ENCODE measurements at places on chromosomes 5 and 9.

DNA sequence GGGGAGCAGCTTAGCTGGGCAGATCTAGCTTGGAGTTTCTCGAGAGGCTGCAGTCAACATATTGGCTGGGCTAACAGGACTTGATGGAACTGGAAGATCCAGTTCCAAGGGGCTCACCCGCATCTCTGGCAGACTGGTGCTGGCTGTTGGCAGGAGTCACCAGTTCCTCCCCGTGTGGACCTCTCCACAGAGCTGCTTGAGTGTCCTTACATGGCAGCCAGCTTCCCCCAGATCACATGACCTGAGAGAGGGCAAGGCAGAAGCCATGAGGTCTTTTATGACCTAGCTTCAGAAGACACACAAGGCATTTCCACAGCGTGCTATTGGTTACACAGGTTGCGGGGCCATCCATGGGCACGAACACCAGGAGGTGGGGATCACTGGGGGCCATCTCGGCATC, 26.4 kb upstream of the RXRA start:
- no peak for DNase-seq

DNA sequence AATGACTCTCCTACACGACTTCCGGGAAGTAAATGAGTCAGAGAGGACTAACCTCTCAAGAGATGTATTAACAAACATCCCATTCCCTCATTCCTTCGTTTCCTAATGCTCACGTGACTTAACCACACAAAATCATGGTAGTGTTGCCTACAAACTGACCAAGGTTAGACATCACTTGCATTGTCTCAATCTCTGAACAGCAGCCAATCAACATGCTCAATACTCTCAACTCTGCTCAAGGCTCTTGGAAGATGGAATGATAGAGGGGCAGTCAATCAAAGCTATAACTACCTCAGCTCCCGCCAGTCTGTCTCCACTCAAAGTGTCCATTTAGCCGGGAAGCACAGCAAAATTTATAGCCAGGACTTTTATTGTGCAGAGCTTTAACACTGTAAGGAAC, 143.8 kb upstream of the PIK3R1 start:
- DNase-seq, result no peak

DNA sequence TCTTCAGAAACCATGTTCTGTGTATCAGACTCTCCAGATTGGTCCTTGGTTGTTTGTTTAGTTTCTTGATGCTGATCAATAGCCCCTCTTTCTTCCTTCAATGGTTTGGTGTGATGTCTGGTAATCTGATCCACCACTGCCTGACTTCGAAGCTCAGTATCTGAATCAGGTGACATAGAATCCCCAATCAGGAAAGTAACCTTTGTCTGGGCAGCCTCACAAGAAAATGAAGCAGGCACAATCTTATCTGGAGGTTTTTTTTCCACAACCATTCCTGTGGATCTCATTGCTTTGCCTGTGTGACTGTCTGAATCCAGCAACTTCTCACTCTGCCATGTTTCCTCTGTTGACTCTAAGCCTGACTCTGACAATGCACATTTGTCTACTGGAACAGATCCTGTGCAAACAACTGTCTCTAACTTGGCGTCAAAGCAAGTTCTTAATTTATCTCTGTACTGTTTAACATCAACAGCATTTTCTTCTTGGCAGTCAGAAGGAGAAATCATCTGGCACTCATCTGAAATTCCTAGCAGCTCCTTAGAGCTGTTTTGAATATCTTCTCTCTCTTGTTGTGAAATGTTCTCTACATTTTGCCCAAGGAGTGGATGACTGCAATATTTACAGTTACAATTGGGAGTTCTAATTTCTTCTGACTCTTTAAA, 37.1 kb upstream of the RAPGEF6 start:
- DNase-seq, result no peak

- no peak for DNase-seq
Measured at GRCh38 chr9:4242239-4242638, 57.6 kb downstream of the GLIS3 start.

DNA sequence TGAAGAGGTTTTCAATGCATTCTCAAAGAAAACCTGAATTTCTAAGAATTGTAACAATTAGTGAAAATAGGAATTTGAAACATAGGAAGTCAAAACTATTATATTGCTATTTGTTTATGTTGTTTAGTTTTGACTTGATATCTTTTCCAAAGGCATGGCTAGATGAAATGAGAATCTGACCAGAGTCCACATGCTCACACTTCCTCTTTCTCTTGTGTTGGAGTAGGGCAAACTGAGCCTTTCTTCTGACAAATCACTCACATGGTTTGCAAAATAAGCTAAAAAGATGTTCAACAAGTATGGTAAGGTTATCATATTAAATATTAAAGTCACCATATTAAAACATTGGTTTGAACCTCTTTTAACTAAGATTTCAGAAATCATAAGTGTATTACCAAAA, 512.6 kb downstream of the ISL1 start:
- no peak for DNase-seq

DNA sequence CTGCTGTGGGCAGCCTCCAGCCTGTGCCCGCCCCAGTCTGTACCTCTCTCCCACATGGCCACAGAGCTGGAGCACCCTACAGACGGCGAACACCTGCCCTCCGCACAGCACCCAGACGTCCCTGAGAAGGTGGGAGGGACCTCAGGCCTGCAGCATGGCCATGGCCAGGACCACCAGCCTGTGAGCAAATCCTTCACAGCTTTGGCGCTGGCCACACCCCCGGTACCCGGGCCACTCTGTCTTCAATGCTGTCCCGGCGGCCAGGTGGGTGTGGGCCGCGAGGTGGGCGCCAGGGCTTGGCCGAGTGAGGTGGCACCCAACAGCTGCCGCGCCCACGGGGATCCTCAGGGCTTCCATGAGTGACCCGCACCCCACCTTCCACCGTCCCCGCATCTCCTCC, 18.7 kb downstream of the NOTCH1 start:
- DNase-seq, result no peak

- no peak for DNase-seq
Measured at GRCh38 chr9:124947727-124948391, 7.0 kb upstream of the GOLGA1 start.

GRCh38 chr9:113682297-113682771, 193.8 kb upstream of the ZNF618 start:
- peak; percentile 59 for DNase-seq

DNA sequence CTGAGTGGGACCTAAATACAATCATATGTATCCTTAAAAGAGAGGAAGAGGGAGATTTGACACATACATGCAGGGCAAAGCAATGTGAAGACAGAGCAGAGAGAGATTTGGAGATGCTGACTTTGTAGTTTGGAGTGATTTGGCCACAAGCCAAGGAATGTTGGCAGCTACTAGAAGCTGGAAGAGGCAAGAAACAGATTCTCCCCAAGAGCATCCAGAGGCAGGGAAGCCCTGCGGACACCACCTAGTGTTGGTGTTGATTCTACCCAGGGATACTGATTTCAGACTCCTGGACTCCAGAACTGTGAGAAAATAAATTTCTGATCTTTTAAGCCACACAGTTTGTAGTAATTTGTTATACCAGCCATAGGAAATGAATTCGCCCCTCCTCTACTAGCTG, 64.9 kb upstream of the OSMR start:
- no peak for DNase-seq

DNA sequence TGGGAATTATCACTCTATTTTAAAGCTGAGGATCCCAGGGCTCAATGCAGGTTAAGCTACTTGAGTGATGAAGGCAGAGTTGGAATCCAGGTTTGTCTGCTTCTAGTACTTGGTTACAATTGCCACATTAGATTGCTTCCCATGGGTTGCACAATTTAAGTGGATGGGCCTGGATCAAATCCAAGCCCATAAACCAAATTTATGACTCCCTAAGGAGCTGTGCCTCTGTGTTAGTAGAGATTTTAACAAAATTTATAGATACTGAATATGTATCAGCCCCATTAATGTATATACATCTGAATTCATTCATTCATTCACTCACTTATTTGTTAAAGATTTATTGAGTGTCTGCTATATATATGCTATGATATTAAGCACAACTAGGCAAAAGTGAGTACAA, 332.3 kb upstream of the KLF9 start:
- DNase-seq, result no peak

DNA sequence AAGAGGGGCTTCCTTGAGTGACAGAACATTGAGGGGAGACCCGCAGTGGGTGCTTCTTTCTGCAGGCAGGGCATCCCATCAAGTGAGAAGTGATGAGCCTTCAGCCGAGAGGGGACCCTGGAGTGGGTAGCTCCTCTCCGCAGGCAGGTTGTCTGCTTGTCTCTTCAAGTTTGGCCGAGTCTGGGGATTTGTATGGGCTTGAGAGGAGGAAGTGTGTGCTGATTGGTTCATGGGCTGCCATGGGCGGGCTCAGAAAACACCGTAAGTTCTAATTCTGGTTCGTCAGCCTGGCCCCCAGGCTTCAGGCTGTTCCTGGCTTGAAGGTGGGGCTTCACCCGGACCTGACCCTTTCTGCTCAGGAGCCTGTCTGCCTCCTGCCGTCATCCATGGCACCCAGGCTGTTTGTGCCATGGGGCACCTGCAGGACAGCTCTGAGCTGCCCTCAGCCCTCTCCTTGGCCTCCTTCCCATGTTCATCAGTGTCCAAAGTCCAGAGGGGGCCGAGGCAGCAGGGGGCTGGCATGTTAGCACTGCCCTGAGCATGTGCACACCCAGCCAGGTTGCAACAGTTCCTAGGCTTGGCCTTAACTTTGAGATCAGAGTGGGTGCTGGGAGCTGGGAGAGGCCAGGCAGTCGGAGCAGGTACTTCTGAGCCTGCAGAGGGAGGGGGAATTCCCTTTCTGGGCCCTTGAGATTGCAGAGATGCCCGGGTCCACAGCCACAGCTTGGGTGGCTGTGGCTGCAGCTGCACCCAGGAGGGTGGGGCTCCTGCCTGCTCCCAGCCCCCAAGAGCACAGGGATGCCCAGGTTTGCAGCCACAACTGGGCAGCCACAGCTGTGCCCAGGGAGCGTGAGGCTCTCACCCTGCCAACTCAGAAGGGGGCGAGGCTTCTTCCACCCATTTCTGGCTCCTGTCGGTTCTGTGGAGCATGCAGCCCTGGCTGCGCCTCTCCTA, 13.5 kb upstream of the DHFR start:
- DNase-seq, result no peak

DNA sequence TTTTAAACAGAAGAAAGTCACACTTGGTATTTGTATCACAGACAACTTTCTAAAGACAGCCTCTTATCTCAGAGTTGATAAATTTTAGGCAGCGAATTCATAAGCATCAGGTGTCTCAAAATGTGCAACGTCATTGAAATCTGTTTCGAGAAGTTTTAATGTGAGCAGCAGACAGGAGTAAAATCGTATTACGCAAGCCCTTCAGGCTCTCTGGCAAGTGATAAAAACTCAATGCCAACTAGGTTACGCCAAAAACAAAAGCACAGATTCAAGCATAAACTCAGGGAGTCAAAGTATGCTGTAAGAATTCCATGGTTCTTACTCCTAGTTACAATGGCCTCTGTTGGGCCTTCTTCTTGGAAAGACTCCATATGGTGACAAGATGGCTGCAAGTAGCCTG, 244.7 kb downstream of the SEMA5A start:
- DNase-seq, result no peak

- DNase-seq, result peak; percentile 15
Measured at GRCh38 chr5:8756498-8757084, 789.3 kb downstream of the SEMA5A start.

DNA sequence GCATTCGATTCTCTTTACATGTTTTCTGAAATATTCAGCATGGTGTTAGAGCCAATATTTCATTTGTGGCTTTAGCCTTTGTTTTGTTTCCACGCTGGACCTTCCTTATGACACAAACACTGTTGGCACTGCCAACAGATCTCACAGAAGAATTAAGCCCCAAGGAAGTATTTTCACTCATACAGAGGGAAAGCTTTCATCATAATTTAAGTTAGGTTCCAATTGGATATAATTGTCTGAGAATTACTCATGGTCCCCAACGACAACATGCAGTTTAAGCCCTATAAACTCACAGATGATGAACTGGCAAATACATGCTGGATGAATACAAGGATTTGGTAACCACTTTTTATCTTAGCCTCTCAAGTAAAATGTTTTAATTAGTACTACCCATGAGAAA, 259.5 kb downstream of the EBF1 start:
- no peak for DNase-seq

DNA sequence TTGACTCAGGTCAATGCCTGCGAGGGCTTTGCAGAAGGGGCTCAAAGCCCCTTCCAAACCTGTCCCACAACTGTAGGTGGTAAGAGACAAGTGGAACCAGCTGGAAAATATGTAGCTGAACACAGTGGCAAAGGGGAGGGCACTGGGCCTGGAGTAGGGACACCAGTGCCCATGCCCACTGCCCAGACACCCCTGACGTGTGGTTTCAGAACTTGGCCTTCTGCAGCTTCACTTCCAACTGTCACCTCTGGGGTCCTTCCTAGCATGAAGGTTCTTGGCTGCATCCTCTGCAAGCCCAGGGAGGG, 233.1 kb upstream of the IRX1 start:
- no peak for DNase-seq

DNA sequence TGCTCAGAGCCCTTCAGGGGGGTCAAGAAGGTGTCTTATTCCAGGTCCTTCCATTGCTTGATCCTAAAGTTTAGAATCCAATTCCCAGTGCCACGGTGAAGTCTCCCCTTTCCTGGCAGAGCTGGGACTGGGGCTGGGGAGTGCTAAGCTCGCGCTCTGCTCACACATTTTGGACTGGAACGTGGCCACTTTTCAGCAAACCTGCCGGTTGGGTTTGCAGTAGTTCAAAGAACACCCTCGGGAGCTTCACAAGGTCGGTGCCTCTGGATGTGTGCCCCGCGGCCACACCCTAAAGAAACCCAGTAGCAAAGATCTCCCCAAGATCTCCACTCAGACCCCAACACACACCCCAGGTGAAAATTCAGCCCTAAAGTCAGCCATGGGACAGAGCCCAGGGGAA, at the start of gene C9orf152:
C9orf152 (minus strand) TSS at position 129 of the 400 bp plus-strand sequence. CDS start 580 bp downstream, outside the sequence.
- DNase-seq, result no peak

GRCh38 chr5:123163225-123163876, 74.3 kb downstream of the PRDM6 start:
- no peak for DNase-seq

DNA sequence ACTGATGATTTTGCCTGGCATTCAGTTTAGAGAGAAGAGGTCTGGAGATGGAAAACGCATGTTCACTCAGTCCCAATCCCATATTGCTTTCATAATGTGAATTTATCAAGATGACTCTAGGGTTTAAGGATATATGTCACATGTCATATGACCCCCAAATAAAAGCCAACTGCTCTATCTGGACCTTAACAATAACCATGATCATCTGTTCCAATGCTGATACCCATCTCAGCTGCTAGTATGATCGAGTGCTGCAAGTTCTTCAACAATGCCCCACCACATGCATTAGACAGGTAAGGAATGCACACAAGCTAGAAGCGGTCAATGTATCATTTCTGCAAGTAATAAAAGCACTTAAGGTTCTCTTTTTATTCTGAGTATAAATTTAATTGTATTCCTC, 91.8 kb downstream of the OXCT1 start:
- DNase-seq, result no peak

Measured in dermis microvascular lymphatic vessel endothelial cell (primary cell).